ENCODE measurements at places on chromosomes 3 and 15.

- DNase-seq, result no peak
Measured at GRCh38 chr3:144840866-144841265, 869.2 kb downstream of the DIPK2A start.

GRCh38 chr15:66389859-66390381, 3.2 kb downstream of the MAP2K1 start:
- DNase-seq, result no peak

DNA sequence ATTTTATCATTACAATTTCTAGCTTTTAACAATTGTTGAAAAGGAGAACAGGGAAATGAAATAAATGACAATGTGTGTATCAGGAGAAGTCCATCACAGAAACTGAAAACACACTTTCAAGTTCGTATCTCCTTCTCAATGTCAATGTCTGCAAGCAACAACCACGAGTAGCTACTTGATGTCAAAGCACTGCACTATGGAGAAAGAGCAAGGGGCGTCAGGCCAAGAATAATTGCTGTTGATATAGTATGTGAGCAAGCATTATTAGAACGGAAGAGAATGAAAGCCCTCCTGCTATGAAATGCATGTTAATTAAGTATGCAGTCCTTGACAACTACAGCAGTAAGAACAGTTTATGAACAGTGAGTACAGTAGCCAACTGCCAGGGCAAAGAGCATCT, 1250.1 kb downstream of the ZPLD1 start:
- no peak for DNase-seq

DNA sequence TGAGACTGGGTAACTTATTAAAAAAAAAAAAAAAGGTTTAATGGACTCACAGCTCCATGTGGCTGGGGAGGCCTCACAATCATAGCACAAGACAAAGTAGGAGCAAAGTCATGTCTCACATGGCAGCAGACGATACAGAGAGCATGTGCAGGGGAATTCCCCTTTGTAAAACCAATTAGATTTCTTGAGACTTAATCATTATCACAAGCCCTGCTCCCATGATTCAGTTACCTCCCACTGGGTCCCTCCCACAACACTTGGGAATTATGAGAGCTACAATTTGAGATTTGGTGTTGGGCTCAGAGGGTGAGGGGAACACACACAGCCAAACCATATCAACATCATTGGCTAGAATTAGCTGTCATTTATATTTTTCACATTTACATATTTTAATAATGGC, 221.0 kb downstream of the RSRC1 start:
- no peak for DNase-seq

DNA sequence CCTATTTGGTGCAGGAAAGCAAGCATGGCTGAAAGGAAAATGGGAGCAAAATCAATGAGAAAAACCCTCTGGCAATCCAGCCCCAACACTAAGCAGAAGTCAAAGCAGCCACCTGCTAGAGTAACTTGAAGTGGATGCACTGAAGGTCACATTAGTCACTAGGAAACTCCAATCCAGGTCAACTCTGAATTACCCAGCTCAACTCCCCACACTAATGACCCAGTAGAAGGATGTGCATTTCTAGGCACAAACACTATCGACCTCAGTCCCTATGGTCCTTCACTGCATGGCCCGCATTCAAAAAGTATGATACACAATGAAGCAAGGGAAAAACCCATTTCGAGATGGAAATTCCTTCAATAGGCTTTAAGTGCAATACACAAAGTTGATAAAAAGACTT, 80.6 kb downstream of the RAD18 start:
- no peak for DNase-seq

GRCh38 chr3:185709251-185709955, 115.4 kb downstream of the IGF2BP2 start:
- no peak for DNase-seq

- no peak for DNase-seq
Measured at GRCh38 chr3:122576174-122576940, 1.1 kb upstream of the PARP15 start.

GRCh38 chr15:63212050-63213004, 22.9 kb downstream of the RAB8B start:
- no peak for DNase-seq

DNA sequence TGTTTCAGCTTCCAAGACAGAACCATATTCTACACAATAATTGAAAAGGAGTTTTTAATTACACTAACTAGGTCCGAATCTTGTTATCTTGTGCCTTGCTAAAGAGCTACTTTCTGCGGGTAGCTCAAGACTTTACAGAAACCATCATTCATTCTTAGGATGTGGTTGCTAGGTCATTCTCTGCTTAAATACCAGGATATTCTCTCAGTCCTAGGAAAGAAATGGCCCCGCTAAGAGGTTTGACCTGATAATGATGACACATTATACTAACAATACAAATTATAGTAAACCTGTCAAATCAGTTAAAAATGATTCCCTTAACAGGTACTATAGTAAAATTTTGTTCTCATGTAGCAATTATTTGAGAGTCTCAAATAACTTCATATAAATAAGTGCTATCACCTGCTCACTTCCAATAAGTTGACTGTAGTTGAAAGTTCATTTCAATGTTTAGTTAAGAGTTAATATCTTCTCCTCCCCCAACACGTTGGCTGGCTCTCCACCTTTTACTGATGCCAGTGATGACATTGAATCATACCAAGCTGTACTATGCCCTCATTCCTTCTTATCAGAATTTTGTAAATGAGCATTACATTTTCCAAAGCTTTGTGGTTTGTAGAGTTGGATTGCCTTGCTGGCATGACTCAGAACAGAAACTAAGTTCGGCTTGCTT, 3.6 kb upstream of the C3orf85 start:
- no peak for DNase-seq

GRCh38 chr3:19866751-19867347, 67.2 kb downstream of the EFHB start:
- peak; percentile 14 for DNase-seq

- no peak for DNase-seq
Measured at GRCh38 chr15:73884159-73884558, 10.8 kb downstream of the TBC1D21 start.

DNA sequence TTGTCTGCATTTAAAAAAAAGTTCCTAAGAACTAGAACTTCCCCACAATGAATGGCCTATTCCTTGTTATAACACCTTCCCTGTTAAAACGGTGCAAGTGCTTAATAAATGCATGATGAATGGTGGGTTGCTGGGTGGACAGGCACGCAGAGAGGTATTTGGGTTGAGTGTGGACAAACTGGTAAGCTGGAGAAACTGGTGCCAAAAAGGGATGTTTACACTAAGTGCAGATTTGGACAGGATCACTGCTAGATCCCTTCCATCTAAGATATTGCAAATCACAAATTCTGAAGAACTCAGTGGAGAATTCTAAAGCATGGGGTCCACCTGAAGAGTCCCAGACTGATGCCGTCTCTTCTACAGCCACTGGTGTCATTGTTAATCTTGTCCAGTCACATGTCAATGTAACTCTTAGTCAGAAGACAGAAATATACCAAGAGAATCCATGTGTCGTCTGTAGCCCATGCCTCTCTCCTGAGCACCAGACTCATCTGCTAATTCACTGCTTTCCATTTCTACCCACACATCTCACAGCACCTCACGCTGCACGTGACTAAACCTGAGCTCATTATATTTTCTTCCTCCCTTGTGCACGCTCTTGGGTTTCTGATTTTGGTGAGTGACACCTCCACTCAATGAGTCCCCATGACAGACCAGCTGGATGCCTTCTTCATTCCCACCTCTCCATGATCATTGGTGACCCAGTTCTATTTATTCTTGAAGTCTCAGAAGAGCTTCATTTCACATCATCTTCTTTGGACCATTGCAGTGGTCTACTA, 328.9 kb downstream of the THSD4 start:
- no peak for DNase-seq

- DNase-seq, result no peak
Measured at GRCh38 chr3:130621824-130622223, 104.8 kb downstream of the COL6A6 start.

DNA sequence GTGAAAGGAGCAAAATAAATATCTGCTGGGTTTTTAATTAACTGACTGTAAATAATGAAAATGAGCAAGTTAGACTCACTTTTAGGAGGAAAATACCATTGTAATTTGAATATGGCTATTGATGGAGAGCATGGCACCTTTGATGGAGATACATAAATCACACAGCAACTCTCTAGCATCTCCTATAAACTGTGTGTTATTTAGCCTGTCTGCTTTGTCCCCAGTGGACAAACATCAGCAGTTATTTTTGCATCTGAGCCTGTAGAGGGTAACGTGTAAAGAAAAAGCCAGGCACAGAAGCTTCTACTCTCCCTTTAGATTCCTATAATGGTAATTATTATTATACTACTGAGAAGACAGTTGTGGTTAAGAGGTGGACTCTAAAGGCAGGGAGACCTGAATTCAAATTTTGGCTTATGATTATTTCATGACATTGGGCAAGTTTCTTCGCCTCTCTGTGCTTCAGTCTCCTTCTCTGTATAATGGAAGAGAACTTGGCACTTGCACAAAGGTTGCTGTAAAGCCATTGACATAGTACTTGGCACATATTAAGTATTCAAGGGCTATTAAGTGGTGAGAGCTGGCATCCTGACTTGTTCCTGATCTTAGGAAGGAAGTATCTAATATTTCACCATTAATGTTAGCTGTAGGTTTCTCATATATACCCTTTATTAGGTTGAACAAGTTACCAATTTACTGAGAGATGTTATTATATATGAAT, 289.5 kb upstream of the TRIM42 start:
- no peak for DNase-seq

GRCh38 chr3:47716656-47717055, 65.0 kb downstream of the SMARCC1 start:
- DNase-seq, result no peak

- DNase-seq, result no peak
Measured at GRCh38 chr15:70151003-70151402, 53.3 kb upstream of the TLE3 start.

- no peak for DNase-seq
Measured at GRCh38 chr15:100111125-100112060, 230.4 kb downstream of the ADAMTS17 start.

DNA sequence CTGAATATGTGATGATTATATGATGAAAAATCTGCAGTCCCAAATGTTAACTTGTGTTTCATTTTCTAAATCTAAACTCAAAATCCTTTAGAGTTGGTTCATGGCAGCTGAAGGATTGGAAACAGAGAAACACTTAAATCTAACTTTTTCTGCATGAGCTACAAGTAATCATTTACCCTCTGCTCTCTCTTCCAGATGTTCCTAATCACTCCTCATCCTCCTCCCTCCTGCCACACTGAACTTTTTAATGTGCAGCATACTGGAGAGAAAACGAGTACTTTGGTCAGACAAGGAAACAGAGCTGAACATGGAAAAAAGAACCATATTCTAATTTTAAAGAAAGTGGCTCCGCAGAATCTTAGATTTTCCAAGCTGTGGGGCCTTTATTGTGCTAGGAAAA, 321.2 kb upstream of the COL8A1 start:
- no peak for DNase-seq

- no peak for DNase-seq
Measured at GRCh38 chr3:74067296-74067695, 442.6 kb upstream of the PDZRN3 start.

DNA sequence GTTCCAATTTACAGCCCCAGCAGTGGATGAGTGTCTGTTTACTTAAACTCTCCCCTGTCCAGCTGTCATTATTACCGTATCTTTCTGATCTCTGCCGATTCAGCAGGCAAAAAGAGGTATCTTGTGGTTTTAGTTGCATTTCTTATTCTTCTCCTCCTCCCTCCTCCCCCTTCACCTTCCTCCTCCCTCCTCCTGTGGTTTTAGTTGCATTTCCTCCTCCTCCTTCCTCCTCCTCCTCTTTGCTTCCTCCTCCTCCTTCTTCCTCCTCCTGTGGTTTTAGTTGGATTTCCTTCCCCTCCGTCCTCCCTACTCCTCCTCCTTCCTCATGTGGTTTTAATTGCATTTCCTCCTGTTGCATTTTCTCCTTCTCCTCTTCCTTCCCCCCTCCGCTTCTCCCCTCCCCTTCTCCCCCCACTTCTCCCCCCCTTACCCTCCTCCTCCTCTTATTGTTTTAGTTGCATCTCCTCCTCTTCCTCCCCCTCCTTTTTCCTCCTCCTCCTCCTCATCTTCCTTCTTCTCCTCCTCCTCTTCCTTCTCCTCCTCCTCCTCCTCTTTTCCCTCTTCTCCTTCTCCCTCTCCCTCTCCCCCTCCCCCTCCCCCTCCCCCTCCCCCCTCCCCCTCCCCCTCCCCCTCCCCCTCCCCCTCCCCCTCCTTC, 25.3 kb upstream of the VPS33B start:
- DNase-seq, result no peak

DNA sequence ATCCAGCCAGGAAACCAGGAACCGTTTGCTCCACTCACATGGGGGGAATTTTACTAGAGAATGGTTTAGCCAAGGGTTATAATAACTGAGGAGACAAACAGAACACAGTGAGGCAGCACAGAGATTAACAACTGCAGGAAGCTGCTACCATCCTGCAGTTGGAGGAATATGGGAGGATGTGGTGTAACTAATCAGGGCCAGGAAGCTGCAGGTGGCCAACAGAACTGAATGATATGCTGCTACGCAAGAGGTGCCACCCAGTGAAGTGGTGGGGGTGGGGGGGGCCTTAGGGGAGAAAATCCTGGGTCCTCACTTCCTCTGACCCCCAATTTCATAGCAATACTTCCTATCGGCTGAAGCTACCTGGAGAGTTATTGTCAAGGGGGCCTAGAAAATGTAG, 306.4 kb upstream of the STT3B start:
- no peak for DNase-seq

DNA sequence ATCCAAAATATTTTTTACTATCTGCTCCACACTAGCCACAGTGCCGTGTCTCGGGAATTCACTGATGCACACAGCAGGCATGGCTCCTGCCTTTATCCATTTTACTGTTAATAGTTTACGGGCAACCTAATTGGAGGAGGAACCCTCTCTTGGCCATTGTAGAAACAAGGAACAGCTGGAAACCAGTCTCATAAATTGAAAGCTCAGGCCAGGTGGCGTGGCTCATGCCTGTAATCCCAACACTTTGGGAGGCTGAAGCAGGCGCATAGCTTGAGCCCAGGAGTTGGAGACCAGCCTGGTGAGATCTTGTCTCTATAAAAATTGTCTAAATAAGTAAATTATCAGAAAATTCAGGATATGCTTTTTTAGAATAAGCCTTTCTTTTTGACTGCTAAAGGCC, 39.0 kb downstream of the IL5RA start:
- DNase-seq, result no peak

DNA sequence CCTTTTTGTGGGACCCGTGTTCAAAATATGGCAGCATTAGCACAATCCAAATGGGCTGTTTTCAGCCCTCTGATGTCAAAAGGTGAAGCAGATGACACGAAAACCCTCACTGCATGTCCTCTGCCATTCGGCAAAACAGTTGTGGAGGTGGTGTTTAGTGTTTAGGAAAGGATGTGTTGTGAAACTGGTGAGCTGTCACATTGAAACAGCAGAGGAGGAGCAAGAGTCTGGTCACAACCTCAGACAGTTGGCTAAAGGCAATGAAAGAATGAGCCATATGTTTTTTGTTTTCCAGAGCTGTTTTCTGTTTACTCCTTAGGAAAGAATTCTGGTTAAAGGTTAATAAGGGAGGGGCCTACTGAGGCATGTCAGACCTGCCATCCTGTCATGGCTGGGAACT, 140.7 kb downstream of the VPS8 start:
- no peak for DNase-seq
